ENCODE measurements at places on chromosomes 6 and 20. TPM values are rescaled to one million over a fixed set of nuclear protein-coding genes. Genes with fewer than 3 reads are reported as not detected.
A peak's percentile ranks its signal among the peaks of the same experiment; 100 is the strongest.

DNA sequence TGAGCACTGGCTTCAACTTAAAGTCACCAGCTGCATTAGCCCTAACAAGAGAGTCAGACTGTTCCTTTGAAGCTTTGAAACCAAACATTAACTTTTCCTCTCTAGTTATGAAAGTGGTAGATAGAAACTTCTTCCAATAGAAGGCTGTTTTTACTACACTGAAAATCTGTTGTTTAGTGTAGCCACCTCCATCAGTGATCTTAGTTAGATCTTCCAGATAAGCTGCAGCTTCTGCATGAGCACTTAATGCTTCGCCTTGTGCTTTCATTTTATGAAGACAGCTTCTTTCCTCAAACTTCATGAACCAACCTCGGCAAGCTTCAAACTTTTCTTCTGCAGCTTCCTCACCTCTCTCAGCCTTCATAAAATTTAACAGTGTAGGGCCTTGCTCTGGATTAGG, 133.2 kb downstream of the INSM1 start:
- no peak overlapping the region for H3K27ac ChIP-seq
- no peak overlapping the region for H3K4me3 ChIP-seq
- H3K27me3 ChIP-seq: no peaks in the 10 kb centered on the region
- no peak for DNase-seq
- H3K36me3 ChIP-seq: no peaks in the 10 kb centered on the region
- H3K4me1 ChIP-seq: no peaks in the 10 kb centered on the region

DNA sequence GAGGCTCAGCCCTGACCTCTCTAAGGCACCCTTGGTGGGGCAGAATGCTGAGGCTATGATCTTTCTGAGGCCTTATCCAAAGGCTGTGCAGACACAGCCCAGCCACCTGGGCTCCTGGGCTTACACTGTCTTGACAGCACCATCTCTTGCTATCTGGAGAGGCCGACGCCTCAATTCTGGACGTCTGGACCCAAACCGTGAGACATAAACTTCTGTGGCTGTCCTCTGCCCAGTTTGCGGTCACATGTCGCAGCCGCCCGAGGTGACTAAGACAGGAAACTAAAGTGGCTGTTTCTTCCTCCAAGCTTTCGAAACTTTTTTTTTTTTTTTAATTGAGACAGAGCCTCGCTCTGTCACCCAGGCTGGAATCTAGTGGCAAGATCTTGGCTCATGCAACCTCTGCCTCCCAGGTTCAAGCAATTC, 49.3 kb downstream of the PRR18 start:
- no peaks in the 10 kb centered on the region for H3K36me3 ChIP-seq
- peak; percentile 62 for DNase-seq
- peak overlapping the region; percentile 70 for H3K27ac ChIP-seq
- H3K27me3 ChIP-seq: no peaks in the 10 kb centered on the region

DNA sequence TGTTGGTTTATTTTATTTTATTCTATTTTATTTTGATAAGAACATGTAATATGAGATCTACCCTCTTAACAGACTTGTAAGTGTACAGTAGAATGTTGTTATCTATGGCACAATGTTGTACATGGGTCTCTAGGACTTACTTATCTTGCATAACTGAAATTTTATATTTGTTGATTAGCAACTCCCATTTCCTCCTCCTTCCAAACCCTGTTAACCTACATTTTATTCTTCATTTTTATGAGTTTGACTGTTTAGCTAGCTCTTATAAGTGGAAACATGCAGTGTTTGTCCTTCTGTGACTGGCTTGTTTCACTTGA, 37.9 kb upstream of the BCAS1 start:
- H3K27ac ChIP-seq: peak overlapping the region; percentile 31
- H3K4me3 ChIP-seq: peak overlapping the region; percentile 8
- peaks cover 53% of the 10 kb centered on the region for H3K4me1 ChIP-seq
- H3K27me3 ChIP-seq: no peaks in the 10 kb centered on the region

DNA sequence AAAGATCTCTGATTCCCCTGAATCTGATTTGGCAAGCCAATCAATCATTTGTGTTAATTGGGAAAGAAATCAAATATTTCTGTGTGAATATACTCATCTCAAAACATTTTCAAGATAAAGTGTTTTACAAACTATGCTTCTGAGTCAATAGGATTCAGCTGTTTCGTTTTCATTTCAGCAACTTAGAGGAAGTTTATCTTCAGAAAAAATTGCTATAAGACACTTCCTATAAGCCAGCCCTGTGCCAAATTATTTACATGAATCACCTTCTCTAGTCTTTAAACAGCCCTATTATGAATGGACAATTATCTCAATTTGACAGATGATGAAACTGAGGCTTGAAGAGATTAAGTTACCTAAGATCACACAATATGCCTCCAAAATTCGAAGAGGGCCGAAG, 10.9 kb downstream of the DEFB129 start:
- H3K27me3 ChIP-seq: no peaks in the 10 kb centered on the region
- no peak for DNase-seq
- H3K4me3 ChIP-seq: no peak overlapping the region

DNA sequence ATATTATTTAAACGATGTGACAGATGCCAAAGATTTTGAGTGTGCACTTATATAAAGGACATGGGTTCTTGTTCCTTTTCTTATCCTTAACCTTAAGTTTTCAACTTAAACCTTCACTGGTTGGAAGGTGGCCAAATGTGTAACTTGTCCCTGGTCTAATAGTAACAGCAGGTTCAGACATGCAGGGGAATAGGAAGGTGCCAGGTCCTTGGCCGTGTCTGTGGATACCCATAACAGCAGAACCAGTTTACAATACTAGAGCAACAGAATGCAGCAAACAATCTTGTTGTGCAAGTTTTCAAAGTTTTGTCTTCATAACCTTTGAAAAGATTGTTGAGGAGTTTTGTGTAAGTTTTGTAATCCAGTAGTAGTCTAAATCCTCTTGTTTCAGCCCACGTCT, 4.4 kb downstream of the MYB start:
- no peak overlapping the region for H3K27ac ChIP-seq
- no peak for DNase-seq
- no peaks in the 10 kb centered on the region for H3K27me3 ChIP-seq
- H3K4me3 ChIP-seq: no peak overlapping the region
- H3K4me1 ChIP-seq: peaks cover 6% of the 10 kb centered on the region
- no peaks in the 10 kb centered on the region for H3K36me3 ChIP-seq

- H3K4me1 ChIP-seq: no peaks in the 10 kb centered on the region
- no peaks in the 10 kb centered on the region for H3K36me3 ChIP-seq
- no peak for DNase-seq
- no peak overlapping the region for H3K4me3 ChIP-seq
- H3K27me3 ChIP-seq: no peaks in the 10 kb centered on the region
- no peak overlapping the region for H3K27ac ChIP-seq
These were observed 18.4 kb downstream of the TSBP1 start for GRCh38 chr6:32353348-32353747.

DNA sequence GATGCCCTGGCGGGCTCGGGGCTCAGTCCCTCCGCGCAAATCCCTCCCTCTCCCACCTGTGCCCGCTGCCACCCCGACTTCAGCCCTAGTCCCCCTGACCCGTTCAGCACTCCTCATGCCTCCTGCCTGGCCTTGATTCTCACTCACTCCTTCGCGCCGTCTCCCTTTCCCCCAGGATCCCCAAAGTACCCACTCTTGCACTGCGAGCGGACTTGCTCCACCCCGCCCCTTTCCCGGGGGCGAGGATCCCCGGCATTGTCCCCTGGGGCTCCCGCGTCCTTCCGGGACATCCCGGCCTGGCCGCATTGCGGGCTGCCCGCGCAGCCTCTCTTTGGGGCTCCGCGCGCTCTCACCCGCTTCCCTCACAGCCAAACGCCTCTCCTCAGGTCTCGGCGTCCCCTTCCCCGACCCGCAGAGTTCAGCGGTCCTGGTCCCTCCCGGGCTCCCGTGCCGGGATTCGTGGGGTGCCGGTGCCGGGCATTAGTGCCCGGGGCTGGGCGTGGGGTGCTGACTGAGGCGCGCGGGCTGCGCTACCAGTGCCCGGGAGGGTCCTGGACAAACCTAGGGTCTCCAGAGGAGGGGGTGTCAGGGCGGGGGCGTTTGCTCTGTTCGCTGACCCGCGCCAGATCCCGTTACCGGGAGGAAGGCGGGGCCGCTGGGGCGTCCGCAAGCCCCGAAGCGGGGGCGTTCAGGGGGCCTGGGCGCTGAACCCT, 45.5 kb upstream of the SUPT3H start:
- H3K27ac ChIP-seq: peak overlapping the region; percentile 57
- peaks cover 23% of the 10 kb centered on the region for H3K27me3 ChIP-seq
- peak; percentile 36 for DNase-seq
- H3K4me1 ChIP-seq: no peaks in the 10 kb centered on the region

DNA sequence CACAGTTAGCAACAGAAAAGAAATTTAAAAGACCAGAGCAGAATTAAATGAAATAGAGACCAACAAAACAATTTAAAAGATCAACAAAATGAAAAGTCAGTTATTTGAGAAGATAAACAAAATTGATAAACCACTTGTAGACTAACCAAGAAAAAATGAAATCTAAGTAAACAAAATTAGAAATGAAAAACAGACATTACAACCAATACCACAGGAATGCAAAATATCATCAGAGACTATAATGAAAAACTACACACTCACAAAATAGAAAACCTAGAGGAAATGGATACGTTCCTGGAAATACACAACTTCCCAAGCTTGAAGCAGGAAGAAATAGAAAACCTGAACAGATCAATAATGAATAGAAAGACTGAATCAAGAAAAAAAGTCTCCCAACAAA, 97.8 kb downstream of the WDR27 start:
- no peak overlapping the region for H3K4me3 ChIP-seq
- DNase-seq: no peak
- no peak overlapping the region for H3K27ac ChIP-seq
- no peaks in the 10 kb centered on the region for H3K4me1 ChIP-seq

- H3K4me1 ChIP-seq: no peaks in the 10 kb centered on the region
- H3K4me3 ChIP-seq: no peak overlapping the region
- H3K27me3 ChIP-seq: no peaks in the 10 kb centered on the region
- no peaks in the 10 kb centered on the region for H3K36me3 ChIP-seq
- H3K27ac ChIP-seq: no peak overlapping the region
These were observed 971.8 kb upstream of the ADGRB3 start for GRCh38 chr6:67663105-67663895.

DNA sequence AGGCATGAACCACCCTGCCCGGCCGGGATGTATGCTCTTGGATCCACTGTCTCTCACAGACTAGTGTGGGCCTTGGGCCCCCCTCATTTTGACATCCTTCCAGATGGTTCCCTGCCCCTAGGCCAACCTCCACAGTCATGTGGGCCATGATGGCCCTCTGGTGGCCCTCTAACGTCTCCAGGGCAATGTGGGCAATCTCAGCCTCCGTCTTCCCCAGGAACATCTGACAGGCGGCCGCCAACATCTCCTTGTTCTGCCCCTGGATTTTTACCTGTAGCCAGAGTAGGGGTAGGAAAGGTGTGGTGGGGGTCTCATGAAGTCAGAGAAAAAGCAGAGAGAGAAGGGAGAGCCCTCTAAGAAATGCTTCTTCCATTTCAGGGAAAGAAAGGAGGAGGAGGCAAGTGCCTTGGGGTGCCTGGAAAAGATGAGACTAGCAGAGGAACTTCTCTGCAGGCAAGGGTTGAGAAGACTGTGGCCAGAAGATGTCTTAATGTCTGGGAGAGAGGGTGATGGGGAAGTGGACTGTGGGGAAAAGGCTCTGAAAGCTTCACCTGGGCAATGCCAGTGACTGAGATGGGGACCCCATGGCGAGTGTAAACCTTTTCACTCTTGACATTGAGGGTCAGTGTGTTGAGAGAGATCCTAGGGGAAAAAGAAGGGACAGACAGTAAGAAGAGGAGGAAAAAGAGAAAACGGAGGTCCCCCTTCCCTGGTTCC, 1.3 kb downstream of the FLOT1 start:
- peak overlapping the region; percentile 95 for H3K4me3 ChIP-seq
- DNase-seq: no peak
- H3K27me3 ChIP-seq: no peaks in the 10 kb centered on the region
- peaks cover 12% of the 10 kb centered on the region for H3K4me1 ChIP-seq

GRCh38 chr6:124420116-124420840, 542.0 kb upstream of the RNF217 start:
- no peak overlapping the region for H3K27ac ChIP-seq
- no peaks in the 10 kb centered on the region for H3K4me1 ChIP-seq
- DNase-seq: no peak

DNA sequence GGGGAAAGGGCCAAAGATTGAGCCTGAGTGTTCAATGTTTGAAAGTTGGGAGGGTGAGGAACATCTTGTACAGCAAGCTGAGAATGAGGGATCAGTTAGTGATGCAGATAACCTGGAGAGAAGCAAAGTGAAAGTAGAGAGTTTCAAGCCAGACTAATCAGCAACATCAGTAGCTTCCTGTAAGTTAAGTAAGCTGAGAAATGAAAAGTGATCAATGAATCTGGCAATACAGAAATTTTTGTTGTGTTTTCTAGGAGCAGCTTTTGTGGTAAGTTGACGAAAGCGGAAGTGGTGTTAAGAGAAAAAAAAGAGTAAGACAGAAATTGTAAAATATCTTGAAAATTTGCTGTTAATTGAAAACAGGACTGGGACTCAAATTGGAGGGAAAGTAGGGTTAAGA, 855.5 kb upstream of the MAP3K7 start:
- no peak overlapping the region for H3K4me3 ChIP-seq
- H3K27ac ChIP-seq: no peak overlapping the region
- H3K36me3 ChIP-seq: no peaks in the 10 kb centered on the region
- no peaks in the 10 kb centered on the region for H3K27me3 ChIP-seq

DNA sequence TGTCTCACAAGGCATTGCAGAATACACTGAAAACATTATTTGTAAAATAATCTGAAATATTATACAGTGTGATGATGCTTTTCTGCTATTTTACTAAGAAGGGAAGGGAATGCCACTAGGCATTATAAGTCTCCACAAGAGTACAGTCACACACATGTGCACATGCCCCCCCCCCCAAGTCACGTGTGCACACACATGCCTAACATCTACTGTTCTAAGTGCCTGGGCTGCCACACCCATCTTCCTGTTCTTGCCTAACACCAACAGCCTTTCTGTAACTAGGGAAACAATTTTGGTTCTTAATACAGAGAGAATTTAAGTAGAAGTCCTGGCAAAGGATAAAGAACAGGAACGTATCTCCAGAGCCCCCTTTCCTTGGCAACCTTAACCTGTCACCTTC, 58.2 kb upstream of the BCLAF1 start:
- no peak overlapping the region for H3K4me3 ChIP-seq
- H3K36me3 ChIP-seq: no peaks in the 10 kb centered on the region
- DNase-seq: no peak
- H3K4me1 ChIP-seq: no peaks in the 10 kb centered on the region

GRCh38 chr6:37822851-37823682, 3.5 kb downstream of the ZFAND3 start:
- H3K27ac ChIP-seq: no peak overlapping the region
- H3K4me1 ChIP-seq: peaks cover 76% of the 10 kb centered on the region
- no peaks in the 10 kb centered on the region for H3K27me3 ChIP-seq
- H3K36me3 ChIP-seq: no peaks in the 10 kb centered on the region

Gene BLCAP
- 48.8 TPM for total RNA-seq

Gene OTOR
- not detected for total RNA-seq

Gene OLIG3
- total RNA-seq: not detected

Gene TMEM200A
- 1.5 TPM for total RNA-seq

Gene SSTR4
- not detected for total RNA-seq

Gene PSORS1C2
- not detected for total RNA-seq

Gene PPP1R16B
- total RNA-seq: 4.0 TPM

Gene TRIM31
- 0.80 TPM for total RNA-seq
